DMS79 (cell line): ENCODE measurements at places on chromosomes 3 and 15.

- no peak for DNase-seq
These were observed 142.8 kb downstream of the EDEM1 start for GRCh38 chr3:5330152-5330810.

DNA sequence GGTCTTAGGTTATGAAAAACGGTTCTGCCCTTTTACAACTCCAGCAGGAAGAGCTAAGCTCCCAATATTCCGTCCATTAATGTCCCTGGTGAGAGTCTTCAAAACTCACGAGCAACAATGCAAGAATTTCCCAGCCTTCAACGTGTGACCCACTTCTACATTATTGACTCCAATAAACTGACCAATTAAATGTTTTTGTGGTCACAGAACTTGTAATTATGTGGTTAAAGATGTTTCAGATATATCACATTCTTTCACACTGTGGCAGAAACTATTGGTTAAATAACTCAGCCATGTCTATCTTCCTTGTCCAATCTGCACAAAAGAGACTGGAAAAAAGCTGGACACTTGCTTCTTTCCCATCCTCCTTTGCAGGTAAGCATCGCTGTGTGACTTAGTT, 286.6 kb upstream of the ADAMTS9 start:
- no peak for DNase-seq

GRCh38 chr3:187504435-187504834, 136.2 kb downstream of the RTP4 start:
- DNase-seq: no peak

- DNase-seq: no peak
These were observed 575.7 kb upstream of the ZNF717 start for GRCh38 chr3:76361010-76361409.

DNA sequence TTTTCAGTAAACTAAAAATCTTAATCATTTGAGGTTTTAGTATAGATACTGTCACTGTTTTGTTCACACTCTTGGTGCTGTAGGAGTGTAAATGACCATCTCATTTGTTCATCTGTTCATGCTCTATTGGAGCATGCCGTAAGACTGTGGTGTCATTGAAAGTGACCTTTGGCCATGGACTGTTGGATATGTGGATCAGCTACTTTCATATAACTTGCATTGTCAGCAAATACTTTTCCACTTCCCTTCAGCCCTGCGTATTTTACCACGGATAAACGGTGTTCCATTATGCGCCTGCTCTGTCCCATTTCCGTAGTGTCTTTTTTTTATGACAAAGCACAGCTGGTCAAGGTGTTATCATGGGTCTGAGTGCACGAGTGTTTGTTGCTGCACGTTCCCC, 32.6 kb upstream of the SENP5 start:
- DNase-seq: no peak

- no peak for DNase-seq
These were observed 100.8 kb upstream of the NEDD4 start for GRCh38 chr15:56094171-56094570.

- DNase-seq: peak; percentile 74
These were observed 183.8 kb upstream of the IL12A start for GRCh38 chr3:159804726-159805410.

- no peak for DNase-seq
These were observed 51.7 kb upstream of the HES1 start for GRCh38 chr3:194084284-194084683.

GRCh38 chr15:80234883-80235282, 17.1 kb downstream of the CTXND1 start:
- DNase-seq: no peak

GRCh38 chr3:141629976-141630375, 108.1 kb upstream of the RNF7 start:
- no peak for DNase-seq

GRCh38 chr3:171384101-171384891, 75.9 kb downstream of the TNIK start:
- DNase-seq: no peak

DNA sequence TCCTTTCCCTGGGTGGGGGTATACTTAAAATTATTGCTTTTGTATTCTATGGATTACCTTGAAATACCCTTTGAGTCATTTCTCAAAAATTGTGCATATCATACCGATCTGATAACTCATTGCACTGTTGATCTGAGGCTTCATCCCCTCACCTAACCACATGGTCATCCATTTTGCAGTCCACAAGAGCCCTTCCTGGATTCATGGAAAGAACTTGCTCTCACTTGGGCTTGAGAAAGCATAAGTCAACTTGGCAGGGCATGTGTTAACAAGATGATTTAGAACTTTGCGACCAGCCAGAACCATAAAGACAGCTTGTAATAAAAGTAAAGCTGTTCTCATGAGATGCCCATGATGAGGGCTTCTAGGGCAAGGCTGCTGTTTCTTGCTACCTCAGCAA, 22.2 kb downstream of the MME start:
- no peak for DNase-seq

- DNase-seq: peak; percentile 38
These were observed 215.2 kb upstream of the PRICKLE2 start for GRCh38 chr3:64440498-64440897.

GRCh38 chr15:76866008-76866407, 39.1 kb downstream of the SCAPER start:
- DNase-seq: no peak

DNA sequence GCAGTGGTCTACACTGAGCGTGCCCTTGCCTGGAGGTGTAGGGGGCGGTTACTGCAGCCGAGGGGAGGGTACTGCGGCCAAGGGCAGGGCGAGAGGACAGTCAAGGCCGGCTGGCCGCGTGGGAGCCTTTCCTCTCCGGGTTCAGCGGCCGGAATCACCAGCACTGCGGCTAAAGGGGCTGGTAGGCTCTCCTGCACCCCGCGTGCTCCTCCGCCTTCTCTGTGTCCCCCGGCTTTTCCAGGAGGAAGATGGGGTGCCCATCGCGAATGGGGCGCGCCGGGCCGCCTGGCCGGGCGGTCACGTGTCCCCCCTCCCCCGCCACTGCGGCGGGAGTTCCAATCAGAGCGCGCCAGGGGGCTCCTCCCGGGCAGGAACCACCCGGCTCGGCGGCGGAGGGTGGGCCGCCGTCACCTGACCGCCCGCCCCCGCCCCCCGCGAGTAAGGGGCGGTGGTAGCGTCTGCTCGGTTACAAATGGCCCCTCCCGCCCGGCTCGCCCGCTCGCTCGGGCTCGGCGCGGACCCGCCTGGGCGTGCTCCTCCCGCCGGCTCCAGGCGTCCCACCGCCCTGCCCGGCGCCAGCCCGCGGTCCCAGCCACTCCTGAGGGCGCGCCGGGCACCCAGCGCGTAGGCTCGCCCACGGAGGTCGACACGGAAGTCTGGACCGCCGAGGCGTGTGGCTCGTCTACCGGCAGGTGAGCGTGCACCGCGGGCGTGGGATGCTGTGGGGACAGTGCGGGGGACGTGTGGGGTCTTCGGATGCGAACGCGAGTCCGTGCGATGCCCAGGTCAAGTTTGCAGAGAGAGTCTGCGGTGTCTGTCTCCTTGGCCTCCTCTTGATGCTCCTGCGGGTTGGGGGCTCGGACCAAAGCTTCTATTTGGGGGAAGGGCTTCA, 242.6 kb upstream of the TOPAZ1 start:
- no peak for DNase-seq

DNA sequence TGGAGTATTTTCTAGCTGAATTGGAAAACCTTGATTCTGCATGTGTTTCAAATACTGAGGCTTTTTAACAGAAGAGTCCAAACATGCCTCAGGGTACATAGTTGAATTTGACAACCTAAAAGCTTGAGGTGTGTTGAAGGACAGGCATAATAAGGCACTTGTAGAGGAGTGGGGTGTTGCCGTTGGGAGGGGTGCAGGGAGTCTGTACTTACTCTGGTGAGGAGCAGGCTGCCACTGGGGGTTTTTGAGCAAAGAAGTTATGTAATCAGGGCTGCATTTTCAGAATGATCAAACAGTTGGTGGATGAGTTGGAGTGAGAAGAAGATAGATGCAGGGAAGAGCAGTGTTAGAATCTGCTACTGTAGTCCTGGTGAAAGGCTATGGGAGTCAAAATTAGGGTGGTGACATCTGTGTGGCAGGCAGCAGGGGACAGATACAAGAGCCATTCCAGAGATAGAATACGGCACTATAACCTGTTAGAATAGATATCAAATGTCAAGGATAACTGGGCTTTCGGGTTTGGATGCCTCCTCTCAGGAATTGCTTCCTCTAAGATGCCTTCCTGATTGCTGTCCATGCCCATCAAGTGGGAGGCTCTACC, 161.6 kb downstream of the GHSR start:
- no peak for DNase-seq

DNA sequence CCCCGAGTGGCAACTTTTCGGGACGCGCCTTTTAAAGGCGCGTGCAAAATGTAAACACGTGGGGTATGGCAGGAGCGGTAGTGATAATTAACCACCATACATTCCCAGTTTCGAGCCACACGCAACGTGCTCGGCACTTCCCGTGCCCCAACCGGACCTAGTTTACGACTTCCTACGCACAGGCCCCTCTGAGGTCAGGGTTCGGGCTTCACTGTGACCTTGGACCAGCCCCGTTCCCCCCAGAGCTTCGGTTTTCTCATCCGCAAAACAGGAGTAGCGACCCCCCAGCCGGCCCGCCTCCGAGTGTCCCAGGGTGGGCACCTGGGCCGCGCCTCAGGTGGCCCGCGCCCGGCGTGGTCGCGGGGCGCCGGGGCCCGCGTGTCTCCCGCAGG, 451 bp downstream of the CHCHD4 start:
- no peak for DNase-seq

DNA sequence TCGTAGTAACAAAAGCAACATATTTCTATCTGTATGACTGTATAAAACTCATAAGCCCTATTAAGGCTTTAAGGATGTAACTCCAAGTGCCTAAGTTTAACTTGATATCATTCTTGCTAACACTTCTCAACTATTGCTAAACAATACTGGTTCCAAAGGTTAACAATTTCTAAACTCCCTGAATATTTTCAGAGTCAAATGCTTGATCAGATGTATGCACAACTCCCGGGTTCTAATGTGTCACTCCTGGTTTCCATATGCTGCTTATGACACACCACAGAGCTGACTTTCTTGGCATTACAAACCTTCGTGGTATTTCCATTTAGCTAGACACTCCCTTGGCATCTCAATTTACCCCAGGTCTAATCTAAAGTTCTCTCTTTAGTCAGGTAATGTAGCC, 26.3 kb downstream of the DZIP1L start:
- no peak for DNase-seq

DNA sequence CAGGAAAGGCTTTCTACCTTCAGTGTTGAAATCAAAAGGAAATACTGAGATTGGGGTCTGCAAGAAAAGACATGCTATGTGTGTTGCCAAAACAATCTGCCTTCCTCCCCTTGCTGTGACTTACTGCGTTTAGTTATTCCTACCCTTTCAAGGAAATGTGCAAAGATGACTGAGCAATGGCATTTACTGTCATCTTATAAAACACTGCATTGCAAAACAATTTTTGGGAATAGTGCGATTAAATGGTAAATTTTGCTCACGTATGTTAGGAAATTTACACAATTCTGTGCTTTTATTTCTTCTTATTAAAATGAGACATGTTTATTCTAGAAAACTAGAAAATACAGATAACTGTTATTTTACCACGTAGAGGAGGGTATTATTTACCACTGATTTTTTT, 45.8 kb downstream of the PDE8A start:
- no peak for DNase-seq

GRCh38 chr15:25971053-25971452, 107.9 kb upstream of the ATP10A start:
- no peak for DNase-seq

GRCh38 chr15:80612118-80612823, 82.8 kb upstream of the ABHD17C start:
- DNase-seq: no peak
